SK-N-DZ (cell line): ENCODE measurements at places on chromosomes 3 and 15.

DNA sequence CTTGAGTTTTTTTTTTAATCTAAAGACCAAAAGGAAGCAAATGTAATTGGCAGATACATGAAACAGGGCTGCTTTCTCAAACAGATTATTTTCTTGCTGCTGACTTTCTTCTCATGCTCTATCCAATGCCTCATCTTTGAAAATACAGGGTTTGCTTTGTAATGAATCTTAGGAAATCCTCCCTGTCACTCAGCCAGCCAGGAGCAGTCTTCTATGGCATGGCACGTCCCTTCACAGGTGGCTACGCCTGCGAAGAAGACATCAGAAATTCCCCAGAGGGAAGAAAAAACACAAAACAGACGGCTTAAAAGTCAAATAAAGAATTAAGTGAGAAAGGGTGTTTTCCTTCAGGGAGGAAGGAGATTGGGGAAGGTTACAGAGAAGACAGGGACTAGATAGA, 242.5 kb downstream of the IGSF11 start:
- DNase-seq = no peak

- no peak for DNase-seq
Observed at GRCh38 chr15:61069394-61070075, 159.6 kb downstream of the RORA start.

DNA sequence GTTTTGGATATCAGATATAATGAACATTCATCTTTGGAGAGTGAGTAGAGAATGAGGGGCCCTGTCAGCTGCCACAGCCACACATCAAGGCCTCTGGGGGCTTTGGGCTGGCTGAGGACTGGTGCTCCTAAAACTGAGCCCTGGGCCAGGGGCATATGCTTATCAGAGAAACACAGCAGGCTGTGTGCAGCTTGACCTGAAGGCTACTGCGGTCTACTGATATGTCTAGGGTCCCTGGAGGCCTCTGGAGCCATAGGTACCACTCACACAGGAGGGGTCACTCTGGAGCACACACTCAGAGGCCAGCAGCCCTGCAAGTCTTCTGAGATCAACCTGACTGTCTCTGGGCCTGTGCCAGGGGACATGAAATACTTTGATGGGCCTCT, 7.6 kb downstream of the TF start:
- no peak for DNase-seq

DNA sequence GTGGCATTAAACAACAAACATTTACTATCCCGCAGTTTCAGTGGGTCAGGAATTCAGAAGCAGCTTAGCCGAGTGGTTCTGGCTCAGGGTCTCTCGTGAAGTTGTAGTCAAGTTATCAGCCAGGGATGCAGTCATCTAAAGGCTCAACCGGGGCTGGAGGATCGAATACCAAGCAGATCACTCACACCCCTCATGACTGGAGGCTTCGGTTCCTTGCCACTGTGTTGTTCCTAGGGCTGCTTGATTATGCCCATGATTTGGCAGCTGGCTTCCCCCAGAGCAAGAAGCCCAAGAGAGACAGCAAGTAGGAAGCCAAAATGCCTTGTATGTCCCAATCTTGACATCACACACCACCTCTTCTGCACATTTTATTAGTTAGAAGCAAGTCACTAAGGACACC, 33.9 kb upstream of the CDCP1 start:
- DNase-seq = no peak

GRCh38 chr3:182041668-182042291, 330.1 kb downstream of the SOX2 start:
- DNase-seq = no peak

GRCh38 chr15:93449798-93450197, 360.8 kb upstream of the RGMA start:
- no peak for DNase-seq
